ENCODE measurements at places on chromosomes 12 and 14.

DNA sequence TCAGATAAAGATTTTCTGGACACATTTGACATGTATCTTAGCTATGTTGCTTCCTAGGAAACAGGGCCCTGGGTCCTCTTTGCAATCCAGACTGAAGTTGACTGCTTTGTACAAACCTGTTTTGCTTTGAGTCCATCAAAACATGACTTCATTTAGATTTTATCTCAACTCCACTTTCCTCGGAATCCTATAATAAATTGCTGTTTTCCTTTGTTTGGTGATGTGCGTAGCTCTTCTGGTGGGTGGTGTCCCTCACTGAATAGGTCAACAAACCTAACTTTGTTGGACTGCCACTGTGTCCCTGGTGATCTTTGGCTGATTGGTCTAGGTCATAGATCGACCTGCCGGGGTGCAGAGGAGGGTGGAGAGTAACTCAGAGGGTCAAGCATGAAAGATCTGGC lies 735 bp upstream of the P2RX7 start:
- DNase-seq, result no peak

DNA sequence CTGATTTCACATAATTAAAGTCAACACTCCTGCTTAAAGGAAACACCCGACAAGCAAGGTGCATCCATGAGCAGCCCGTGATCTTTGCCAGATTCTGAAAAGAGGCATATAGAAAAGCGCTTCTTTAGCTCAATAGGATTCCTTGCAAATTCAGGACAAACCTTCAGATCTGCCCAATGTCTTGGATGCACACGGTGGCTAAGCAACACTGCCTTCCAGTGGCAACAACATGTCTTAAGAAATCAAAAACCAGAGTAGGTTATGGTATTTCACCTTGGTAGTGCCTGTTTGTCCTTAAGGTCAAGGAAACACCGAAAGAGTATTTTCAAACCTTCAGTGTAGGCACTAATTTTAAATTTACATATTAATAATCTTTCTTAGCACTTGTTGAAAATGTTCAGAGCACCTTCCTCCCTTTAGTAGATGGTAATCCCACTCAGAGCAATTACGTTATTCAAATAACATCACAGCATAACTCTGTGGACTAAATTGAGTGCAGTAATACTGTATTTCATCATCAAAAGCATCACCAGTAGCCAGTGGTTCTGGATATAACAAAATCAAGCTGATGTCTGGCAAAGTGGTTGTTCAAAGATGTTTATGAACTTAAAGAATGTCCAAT lies 58.0 kb upstream of the CDKN3 start:
- no peak for DNase-seq

DNA sequence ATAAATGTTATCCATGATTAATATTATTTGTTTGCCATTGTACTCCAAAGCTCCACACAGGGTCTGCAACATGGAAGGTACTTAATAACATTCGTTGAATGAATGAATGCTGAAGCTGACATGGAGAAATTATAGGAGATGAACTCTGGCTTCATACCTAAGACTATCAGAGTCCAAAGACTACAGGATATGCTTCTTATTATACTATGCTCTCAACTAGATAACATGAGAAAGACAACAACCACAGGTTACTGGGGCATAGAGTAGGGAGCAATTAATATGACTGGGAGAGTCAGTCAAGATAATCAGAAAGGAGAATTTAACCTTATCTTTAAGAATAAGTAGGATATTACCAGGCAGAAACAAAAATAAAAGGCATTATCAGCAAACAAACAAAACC lies 236.3 kb upstream of the SOX5 start:
- no peak for DNase-seq

DNA sequence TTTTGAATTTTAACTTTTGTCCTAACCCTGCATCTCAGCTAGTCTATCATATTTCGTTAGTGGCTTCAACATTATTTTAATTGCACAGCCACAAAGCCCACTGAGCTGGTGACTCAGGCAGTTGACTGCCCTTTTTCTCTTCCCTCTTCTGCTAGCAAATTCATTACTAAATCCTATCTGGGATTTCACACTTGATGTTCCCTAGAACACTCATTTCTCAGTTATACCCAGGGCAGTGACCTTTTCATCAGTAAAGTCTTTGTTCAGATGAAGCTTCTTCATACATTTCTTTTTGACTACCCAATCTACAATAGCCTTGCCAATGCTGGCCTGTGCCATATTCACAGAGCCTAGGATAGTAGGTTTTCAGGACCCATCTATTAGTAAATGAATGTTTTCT lies 107.0 kb downstream of the ATXN7L3B start:
- no peak for DNase-seq

GRCh38 chr12:12486661-12487240 lies 75.9 kb downstream of the DUSP16 start:
- no peak for DNase-seq

- no peak for DNase-seq
Observed at GRCh38 chr12:27031531-27031930, 9.2 kb downstream of the MED21 start.

- DNase-seq, result no peak
Observed at GRCh38 chr12:103880299-103881142, 39.5 kb upstream of the NT5DC3 start.

- no peak for DNase-seq
Observed at GRCh38 chr14:60904381-60904780, 76.5 kb downstream of the TRMT5 start.

- no peak for DNase-seq
Observed at GRCh38 chr12:49643961-49644619, 20.7 kb downstream of the PRPF40B start.

GRCh38 chr14:96638041-96638855 lies 136.1 kb downstream of the PAPOLA start:
- DNase-seq, result no peak

DNA sequence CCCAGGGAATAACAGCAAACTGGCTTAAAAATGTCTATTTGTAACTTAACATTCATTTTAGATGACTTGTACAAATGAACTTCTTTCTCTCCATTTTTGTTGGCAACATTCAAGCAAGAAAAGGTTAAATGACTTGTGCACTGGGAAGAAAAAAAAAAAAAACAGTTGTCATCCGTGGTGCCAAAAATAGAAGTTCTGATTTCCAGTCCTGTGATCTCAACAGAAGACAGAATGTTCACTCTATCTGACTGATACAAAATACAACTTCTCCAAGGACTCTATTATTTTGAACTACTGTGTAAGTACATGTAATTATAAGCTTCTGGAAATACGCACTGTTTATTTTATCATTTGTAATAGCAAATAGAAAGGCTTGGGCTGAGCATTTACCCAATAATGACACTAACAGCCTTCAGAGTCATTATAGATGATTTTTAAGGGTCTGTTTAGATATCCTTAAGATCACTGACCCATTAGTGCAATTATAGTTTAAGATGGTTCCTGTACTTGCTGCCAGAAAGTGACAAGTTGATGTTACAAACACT lies 59.9 kb downstream of the LIN7A start:
- DNase-seq, result no peak

- DNase-seq, result no peak
Observed at GRCh38 chr12:94855853-94856252, 147.6 kb downstream of the NDUFA12 start.

DNA sequence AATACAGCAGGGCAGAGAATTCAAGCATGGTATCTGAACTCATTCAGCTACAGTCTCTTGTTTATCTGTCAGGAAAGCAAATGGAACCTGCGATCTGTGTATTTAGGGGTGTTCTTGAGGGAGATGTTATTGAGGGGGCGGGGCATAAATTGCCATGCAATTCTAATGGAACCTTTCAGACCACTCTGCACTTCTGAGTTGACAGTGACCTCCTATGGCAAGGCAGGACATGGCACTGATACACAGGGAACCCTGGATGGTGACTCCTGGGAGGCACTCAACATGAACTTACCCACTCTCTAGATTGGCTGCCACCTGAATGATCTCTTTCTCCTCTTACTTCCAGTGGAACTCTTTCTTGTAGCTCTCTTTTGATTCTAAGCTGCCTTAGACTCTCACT lies 787.3 kb downstream of the VRK1 start:
- DNase-seq, result no peak

DNA sequence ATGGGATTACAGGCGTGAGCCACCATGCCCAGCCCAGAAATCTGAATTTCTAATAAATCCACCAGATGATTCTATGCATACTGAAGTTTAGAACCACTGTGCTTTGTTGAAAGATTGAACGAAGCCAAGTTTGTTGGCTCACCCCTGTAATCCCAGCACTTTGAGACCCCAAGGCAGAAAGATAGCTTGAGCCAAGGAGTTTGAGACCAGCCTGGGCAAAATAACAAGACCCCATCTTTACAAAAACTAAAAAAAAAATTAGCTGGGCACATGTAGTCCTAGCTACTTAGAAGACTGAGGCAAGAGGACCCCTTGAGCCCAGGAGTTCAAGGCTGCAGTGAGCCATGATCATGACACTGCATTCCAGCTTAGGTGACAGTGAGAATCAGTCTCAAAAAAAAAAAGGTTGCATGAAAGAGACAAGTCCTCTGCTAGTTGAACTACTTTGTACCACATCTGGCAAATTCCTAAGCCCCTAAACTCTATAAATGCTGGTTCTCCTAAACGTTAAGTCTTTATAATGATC lies 1.7 kb upstream of the ABHD4 start:
- DNase-seq, result no peak

DNA sequence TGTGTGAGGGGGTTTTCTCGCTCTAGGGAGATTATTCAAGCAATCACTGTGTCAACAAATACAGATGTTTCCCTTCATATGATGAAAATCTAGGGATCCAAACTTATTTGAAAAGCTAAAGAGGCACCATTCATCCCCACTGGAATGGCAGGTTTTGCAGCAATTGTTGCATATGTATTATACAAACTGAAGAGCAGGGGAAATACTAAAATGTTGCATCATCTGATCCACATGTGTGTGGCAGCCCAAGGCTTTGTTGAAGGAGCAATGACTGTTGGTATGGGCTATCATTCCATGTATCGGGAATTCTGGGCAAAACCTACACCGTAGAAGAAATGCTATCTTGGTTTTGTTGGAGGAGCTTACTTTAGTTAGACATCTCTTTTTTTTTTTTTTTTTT lies 4.1 kb upstream of the PRPF40B start:
- DNase-seq, result no peak

- no peak for DNase-seq
Observed at GRCh38 chr14:101186544-101186943, 283.0 kb upstream of the RTL1 start.

- DNase-seq, result no peak
Observed at GRCh38 chr14:72480464-72481243, 413.2 kb downstream of the DPF3 start.

DNA sequence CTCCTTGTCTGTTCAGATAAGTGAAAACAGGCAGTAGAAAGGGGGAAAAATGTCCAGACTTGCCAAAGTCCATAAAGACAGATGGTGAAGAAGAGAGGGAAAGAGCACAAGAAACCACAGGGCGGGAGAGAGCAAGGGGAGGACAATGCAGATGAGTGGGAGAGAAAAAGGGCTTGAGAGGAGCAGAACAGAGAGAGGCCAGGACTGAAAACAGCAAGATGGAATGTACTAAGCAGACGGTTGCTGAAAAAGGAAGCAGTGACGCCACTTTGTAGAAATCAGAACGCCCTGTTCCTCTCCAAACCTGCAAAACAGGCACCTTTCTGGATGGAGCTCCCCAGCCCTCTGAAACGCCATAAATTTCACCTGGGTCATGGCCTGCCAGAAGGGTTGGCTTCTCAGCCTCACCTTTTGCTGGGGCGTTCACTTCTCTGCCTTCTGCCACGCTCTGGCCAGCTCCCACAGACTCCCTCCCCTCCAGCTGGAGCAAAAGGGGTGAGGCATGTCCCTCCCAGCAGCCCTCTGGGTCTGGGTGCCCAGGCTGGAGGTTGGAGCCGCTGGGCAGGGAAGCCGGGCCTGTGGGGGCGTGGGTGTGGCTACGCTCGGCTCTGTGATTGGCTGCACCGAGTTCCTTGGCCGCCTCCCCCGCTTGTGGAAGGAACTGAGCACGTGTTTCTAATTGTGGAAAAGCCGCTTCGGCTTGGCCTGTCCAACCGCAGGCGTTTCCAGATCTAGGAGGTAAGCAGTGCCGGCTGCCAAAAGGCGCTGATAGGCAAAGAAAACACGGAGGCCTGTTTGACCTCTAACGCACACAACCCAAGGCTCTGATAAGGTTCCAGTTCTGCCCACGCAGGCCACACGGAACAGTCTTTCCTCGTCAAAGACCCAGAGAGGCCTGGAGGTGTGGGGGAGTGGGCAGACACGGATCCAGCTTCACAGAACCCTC lies 29.3 kb downstream of the SLC7A8 start:
- no peak for DNase-seq

DNA sequence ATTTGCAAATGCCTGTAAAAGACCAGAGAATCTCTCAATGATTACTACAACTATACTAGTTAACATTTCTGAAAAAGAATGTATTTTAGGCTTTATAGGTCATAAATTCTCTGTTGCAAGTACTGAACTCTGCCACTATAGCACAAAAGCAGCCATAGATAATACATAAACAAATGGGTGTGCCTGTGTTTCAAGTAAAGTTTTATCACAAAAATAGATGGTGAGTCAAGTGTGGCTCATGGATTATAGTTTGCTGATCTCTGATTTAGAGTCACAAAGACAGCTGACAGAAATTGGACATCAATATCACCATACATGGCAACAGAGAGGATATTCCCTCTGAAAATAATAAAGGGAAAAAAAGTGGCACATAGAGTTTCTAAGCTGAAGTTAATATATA lies 68.1 kb downstream of the FSCB start:
- no peak for DNase-seq

- no peak for DNase-seq
Observed at GRCh38 chr14:90562652-90563051, 165.8 kb downstream of the CALM1 start.

DNA sequence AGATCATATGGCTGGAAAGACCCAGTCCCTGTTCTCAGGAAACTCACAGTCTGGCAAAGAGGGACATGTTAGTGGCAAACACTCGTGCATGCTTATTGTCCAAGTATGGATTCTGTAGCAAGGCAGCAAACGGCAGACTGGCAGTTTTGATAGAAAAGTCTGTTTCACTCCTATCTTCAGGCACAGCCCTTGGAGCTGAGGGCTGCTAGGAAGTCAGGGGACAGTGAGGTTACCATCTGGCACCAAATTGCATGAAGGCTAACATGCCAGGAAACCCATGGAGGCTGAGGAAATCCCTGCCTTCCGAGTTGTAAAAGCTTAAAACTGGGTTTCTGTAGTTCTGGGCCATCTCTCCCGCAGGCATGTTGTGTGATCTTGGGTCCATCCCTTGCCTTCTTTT lies 32.9 kb downstream of the CALM1 start:
- no peak for DNase-seq

DNA sequence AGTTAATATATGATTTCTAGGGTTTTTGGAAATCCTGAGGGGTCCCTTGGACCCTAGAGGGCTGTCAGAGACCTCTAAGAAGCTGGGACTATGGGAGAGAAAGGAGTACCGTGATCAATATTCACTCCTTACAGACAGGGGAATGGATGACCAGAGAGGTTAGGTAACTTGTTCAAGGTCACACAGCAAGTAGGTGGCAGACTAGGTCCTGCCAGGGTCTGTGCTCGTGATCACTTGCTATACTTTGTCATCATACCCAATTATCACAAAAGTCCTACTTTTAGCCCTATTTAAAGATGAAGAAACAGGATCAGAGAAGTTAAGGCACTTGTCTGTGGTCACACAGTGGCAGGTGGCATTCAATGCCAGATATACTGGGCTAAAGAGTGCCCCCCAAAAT lies 42.9 kb downstream of the WSCD2 start:
- no peak for DNase-seq

All from D721Med (cell line).